HT-29 (cell line): ENCODE measurements at places on chromosomes 16 and 17.

- DNase-seq, result no peak
Observed at GRCh38 chr16:54286366-54287130, at the start of gene IRX3. Gene IRX3, minus strand, starts transcription at chr16:54286787. Its CDS starts 737 bp downstream, at chr16:54286050.

GRCh38 chr16:87284183-87284582, 33.0 kb downstream of the C16orf95 start:
- no peak for DNase-seq

DNA sequence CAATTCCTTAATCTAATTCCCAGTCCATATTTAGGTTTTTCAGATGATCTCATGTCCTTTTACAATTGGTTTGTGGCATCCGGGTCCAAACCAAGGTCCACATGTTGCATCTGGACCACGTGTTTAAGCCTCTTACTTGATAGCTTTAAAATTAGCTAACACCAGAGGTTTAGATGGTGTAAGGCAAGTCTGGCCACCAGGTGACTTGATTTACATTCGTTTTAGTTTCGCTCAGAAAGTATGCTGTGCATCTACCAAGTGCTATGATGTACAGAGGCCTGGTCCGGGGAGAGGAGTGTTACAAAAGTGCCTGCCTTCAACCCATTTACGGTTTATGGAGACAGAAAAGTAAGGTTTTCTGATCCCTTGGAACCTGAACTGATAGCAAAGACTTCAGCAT, 878 bp upstream of the DNAJA2 start:
- peak; percentile 43 for DNase-seq

- peak; percentile 12 for DNase-seq
Observed at GRCh38 chr17:40178660-40179059, 1.4 kb downstream of the RAPGEFL1 start.
